ENCODE measurements at places on chromosomes 12 and 14. TPM values are rescaled to one million over a fixed set of nuclear protein-coding genes. Genes with fewer than 3 reads are reported as not detected.

DNA sequence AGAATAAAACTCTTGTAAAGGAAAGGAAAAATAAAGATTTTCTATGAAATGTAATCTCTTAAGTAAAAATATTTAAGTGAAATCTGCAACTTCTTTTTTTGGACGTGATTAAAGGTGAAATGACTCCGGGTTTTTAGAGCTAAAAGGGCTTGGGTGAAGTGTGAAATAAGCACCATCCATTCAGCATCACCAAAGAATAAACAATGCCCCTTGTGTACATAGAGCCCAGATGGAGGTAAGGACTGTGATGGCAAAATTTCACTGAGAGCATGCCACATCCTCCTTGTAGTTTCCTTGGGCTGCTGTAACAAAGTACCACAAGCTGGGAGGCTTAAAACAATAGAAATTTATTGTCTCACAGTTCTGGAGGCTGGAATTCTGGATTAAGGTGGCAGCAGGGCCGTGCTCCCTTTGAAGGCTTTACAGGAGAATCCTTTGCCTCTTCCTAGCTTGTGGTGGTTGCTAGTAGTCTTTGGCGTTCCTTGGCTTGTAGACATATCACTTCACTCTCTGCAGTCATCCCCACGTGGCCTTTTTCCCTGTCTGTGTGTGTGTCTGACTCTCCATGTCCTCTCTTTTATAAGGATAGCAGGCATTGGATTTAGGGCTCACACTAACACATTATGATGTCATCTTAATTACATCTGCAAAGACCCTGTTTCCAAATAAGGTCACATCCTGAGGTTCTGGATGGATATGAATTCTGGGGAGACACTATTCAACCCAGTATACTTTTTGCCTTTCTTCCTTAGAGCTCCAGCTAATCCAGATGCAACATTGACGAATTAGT is 24.2 kb downstream of the ZNF664 start:
- DNase-seq = no peak

- no peak for DNase-seq
These were observed 188.4 kb upstream of the PWP1 start for GRCh38 chr12:107497231-107497630.

Gene IL31
- total RNA-seq = not detected

DNA sequence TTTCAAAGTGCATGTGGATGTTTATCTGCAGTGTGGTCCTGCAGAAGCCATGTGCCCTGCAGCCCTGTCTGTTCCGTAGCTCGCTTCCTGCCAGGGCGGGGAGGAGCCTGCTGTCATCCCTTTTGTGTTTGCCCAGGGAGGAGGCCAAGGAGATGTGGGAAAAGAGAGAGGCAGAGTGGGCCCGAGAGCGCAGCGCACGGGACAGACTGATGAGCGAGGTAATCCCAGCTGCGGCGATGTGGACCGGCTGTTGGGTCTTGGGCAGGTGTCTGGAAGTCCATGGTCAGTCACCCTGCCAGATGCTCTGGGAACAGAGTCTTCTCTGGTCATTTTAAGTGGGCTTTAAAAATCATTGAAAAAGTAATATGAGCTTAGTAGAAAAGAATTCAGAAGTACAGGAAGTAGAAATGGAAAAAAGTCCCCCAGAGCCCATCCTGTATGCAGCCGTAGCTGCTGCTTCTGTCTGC is 12.8 kb downstream of the TCHP start:
- no peak for DNase-seq

DNA sequence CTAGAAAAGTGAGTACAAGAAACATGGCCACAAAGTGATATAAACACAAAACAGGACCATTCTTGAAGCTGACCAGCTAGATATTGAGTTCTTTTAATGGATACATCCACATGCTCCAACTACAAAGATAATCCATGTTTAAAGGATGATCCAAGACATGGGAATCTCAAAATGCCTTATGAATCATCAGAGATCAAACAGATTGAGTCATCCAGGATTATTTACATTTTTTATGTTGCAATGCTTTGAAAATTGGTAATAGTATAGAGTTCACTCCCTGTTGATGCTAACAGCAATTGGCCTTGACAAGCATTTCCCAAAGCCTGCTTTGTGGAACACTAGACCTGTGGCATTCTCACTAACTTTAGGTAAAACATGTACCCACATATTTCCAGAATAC is 293.0 kb upstream of the TBX3 start:
- DNase-seq = no peak

GRCh38 chr14:51081209-51081608 is 13.7 kb downstream of the TRIM9 start:
- DNase-seq = no peak

DNA sequence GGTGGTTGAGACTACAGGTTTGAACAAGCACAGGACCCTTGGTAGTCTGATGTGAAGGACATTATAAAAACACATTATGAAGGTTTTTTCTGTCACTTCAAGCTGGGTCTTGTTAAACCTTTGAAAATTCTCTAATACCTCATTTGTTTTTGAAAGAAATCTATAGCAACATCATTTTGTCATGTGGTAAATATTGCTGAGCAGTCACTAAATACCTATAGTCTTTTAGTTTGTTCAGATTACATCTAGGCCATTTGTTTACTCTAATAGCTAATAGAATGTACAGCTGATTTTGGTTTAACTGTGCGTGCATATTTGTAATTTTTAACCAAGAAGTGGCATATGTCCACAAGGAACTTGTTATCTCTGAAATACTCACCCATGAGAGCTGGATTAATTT is 2.9 kb downstream of the PPM1A start:
- DNase-seq = no peak

- DNase-seq = no peak
These were observed 60.0 kb downstream of the CHGA start for GRCh38 chr14:92982956-92983355.

- DNase-seq = peak; percentile 56
These were observed 58.2 kb downstream of the GALNT9 start for GRCh38 chr12:132270969-132271754.

Gene RASAL1
- total RNA-seq = not detected

- peak; percentile 82 for DNase-seq
These were observed 1.4 kb downstream of the ACTN1 start for GRCh38 chr14:68977718-68978171.

DNA sequence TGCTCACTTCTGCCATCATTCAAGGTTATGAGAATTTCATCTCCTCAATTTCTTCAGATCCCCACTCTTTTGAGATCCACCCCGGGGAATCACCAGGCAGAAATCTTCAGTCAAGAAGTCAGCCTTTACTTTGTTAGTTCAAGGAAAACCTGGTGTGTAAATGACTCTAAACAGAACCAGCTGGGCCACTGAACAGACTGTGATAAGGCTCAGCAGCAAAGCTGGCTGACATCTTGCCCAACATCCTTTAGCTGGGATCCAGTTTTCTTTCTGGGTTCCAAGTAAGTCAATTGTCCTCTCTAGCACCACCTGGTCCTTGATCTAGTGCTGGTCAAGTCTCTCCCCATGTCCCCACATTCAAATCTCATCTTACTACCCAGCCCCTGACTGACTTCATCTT is 11.6 kb downstream of the CLMN start:
- peak; percentile 54 for DNase-seq

- no peak for DNase-seq
These were observed 47.3 kb upstream of the FZD10 start for GRCh38 chr12:130114952-130115351.

Gene LTB4R
- total RNA-seq = 1.7 TPM

DNA sequence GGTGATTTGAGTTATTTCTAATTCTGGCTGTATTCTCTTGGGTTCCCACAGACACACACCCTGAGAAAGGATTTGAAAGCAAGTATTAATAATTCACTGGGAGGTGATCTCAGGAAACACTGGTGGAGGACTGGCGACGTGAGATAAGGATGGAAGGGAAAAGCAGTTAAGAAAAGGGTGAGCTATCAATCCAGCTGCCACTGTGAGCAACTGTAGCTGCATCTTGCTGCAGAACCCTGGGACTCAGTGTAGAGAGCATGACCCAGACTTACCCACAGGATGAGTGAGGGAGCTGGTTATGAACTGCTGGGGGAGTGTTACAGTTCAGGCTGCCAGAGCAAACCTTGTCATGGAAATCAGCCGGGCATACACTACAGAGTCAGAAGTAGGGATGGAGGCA is 71.9 kb downstream of the RESF1 start:
- no peak for DNase-seq

DNA sequence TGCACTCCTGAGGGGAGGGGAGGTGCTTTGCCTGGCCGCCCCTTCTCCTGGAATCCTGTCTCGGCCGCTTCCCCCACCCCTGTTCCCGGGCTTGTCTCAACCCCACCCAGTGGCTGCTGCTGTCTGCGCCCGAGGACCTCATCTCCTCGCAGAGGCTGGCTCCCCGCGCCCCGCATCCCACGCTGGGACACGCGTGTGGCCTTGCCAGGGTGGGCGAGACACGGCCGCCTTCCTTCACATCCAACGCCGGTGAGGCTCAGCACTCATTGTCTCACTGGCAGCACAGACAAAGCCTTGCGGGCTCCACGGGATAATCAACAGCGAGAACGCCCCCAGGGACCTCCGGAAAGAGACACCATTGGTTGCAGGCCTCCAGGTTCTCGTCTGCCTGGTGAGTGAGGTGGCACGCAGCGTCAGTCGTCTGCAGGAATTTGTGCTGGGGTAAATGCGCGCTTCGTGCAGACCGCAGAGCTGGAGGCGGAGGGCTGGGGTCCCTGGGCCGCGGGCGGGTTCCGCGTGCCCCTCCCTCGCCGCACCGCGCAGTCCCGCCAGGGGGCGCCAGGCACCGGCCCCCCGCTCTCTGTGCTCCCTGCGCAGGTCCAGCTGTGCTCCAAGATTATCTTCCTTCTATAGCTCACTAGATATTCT is 26.8 kb downstream of the CCDC177 start:
- DNase-seq = no peak

- DNase-seq = no peak
These were observed 208.7 kb upstream of the BCL2L14 start for GRCh38 chr12:11861864-11862600.

DNA sequence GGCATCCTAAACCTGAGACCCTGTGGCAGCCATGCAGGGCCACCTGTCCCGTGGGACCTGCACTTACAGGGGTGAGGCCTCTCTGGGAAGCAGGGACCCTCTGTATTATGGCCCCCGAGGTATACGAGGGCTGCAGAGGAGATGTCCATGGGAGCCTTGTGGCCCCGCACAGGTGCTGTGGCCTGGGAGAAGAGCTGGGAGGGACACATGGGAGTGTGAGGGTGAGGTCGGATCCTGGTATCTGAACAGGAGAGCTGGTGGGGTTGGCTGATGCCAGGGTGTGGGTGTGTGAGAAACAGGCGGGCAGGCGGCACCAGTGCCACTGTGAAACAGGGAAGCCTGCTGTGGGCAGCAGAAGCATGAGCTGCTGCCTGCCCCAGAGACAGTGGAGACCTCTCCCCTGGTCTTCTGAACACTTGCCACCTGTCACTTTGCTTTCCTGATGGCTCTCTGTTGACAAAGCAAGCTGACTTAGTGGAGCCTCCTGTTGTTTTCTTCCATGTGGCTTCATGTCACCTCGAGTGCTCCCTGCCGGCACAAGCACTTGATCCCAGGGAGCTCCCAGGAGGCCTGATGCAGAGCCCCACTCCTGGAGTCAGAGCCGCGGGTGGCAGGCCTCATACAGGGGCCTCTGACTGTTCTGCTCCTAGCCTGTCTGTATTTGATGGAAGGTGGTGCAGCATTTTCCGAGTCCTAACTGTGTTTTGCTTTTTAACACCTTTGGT is 19.8 kb upstream of the AMN start:
- DNase-seq = no peak

Gene KCNA5
- 2.3 TPM for total RNA-seq

DNA sequence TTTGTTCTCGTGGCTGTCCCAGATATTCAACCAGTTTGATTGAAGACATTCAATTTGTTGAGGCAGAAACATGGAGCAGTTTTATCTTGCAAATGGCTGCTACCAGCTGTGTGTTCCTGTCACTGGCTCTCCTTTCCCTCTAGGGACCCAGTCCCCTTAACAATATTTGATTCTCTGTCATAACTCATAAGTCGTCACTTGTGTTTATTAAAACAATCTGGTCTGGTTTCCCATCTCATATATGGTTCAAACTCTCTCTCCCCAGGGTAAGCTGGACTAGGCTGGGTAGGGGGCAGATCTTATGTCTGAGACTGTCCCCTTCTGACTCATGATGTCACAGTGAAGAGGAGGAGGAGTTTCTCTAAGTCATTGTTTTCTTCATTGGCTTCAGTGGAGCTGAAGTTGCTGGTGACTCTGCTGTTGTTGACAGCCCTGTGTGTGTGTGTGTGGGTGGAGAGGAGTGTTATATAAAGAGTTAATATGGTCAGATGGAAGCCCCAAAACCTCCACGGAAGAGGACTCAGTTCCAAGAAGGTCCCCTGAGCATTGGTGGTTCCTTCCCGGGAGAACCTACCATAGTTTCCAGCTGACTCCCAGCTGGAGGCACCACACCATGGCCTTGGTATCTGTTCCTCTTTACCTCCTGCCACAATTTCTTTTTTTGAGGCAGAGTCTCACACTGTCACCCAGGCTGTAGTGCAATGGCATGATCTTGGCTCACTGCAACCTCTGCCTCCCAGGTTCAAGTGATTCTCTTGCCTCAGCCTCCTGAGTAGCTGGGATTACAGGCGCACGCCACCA is 16.1 kb upstream of the GNG2 start:
- no peak for DNase-seq

DNA sequence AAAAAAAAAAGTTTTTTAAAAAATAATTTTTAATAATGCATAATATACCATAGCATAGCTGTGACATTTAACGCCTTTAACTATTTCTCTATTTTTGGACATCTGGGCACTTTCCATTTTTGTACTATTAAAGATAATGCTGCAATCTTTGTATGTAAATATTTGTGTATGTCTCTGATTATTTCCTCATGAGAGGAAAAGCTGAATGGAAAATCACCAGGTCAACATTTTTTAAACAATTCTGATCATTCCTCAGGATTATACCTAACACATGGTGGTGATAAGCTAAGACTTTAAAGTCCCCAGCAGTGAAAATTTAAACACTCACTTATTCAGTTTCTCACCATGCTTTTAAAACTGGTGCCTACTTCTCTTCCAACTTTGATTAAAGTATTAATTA is 31.3 kb upstream of the NR1H4 start:
- DNase-seq = no peak

DNA sequence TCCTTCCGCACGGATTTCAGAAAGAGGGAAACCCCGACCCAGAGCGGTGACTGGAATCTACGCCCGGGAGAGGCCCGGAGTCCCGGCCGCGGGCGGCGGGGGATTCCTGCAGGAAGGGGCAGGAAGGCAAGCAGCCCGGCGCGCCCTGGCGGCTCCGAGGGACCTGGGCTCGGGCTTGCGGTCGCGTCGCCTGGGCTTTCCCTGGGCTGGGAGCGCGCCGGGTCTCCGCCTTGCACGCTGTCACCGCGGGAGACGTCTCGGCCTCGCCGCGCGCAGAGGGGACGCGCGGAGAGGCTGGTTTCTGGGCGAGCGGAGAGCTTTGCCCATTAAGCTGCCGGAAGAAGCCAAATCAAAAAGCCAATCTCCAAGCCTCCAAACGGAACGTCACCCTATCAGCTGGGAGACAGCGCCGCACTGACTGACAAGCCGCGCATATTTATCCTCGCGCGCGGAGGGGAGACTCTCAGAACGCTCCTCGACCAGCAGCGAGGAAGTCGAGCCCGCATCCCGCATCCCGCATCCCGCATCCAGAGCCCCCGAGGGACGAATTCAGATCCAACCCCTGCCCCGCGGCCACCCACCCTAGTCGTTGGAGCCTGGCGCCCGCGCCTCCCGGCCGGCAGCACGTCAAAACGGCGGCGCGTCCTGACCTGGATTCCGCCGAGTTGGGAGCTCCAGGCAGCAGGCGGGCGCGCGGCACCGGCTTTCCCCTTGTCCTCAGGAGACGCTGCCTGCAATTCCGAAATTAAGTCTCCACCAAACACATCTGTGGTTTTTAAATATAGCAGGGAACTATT is at the start of gene SLC8A3:
Gene SLC8A3, minus strand, starts transcription at position 293 of the 797 bp plus-strand sequence. CDS start 20,529 bp downstream, outside the sequence.
- no peak for DNase-seq
